ENCODE measurements at places on chromosomes 11 and 22.

- no peak for DNase-seq
Measured at GRCh38 chr22:20159076-20159475, 8.2 kb upstream of the CCDC188 start.

- no peak for DNase-seq
Measured at GRCh38 chr11:70669281-70669680, 271.0 kb downstream of the CTTN start.

DNA sequence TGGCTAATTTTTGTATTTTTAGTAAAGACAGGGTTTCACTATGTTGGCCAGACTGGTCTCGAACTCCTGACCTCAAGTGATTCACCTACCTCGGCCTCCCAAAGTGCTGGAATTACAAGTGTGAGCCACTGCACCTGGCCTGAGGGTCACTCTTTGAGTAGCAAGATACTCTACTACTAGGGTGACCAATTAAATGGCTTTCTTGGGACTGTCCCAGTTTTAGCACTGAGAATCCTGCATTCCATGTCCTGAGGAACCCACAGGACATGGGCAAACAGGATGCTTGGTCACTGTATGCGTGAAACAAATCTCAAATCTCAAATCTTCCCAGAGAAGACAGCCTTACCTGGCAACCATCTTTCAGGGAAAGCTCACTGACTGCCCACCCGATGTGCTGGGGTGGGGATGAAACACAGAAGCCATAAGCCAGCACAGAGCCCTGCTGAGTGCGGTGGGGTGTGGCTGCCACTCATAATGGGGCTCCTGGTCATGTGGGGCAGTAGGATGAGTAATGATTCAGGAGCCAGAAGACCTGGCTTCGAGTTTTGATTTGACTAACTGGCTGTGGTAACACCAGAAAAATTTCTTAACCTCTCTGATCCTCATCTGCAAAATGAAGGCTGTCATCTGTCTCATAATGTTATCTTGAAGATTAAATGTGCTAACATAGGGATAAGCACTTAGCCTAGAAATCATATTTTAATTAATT, 11.5 kb downstream of the CLMP start:
- no peak for DNase-seq

DNA sequence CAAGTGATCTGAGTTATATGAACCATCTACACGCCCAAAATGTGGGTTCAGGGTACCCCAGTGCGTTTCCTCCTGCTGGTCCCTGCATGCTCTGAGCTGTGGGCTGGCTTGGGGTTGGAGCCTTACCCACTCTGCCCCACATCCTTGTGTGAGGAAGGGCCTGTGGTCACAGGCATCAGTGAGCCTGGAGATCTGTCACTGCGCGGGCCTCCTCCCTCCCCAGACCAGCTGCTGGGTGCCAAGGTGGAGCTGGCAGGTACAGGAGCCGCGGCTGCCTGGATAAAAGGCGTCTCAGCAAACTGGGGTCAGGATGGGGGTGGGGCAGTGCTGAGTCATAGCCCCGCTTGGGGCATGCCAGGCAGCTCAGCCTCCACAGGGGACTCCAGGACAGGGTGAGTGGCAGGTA, 17.9 kb downstream of the GNAZ start:
- peak; percentile 55 for DNase-seq

DNA sequence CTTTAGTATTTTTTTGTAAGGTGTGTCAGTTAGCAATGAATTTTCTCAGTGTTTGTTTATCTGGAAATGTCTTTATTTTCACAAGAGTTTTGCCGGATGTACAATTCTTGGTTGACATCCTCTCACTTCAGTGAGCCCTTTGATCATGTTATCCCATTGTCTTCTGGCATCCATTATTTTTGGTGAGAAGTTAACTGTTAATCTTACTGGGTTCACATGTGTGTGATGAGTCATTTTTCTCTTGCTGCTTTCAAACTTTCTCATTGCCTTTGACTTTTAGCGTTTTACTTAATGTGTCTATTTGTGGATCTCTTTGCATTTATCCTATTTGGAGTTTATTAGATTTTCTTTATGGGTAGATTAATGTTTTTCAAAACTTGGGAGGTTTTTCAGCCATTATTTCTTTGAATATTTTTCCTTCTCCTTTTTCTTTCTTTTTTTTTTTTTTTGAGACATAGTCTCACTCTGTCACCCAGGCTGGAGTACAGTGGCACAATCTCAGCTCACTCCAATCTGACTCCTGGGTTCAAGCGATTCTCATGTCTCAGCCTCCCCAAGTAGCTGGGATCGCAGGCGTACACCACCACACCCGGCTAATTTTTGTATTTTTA, 100.5 kb upstream of the RRM1 start:
- DNase-seq: no peak

GRCh38 chr11:73496134-73496533, 101.8 kb downstream of the FAM168A start:
- no peak for DNase-seq

DNA sequence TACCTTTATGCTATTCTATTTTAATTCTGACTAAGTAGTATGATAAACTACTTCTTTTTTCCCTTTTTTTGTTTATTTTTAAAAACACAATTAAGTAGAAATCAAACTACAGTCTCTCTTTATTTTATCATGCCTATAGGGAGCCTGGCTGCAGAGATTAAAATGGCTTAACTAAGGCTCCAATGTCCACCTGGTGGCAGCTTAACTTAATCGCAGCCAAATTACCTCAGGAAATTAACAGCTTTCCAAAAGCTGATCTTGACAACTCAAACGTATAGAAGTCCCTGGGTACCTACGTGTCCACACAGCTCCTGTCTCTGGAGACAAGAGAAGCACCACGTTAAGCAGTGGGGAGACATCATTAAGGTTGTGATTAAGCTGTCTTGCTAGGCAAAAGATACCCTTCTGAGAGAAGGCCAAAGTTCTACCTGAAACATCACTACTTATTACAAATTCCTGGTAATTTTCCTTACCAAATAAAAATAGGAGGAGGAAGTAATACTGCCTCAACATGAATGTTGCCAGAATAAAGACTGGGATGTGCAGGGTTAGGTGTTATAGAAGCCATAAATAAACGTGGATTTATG, 63.2 kb upstream of the SNX19 start:
- no peak for DNase-seq

DNA sequence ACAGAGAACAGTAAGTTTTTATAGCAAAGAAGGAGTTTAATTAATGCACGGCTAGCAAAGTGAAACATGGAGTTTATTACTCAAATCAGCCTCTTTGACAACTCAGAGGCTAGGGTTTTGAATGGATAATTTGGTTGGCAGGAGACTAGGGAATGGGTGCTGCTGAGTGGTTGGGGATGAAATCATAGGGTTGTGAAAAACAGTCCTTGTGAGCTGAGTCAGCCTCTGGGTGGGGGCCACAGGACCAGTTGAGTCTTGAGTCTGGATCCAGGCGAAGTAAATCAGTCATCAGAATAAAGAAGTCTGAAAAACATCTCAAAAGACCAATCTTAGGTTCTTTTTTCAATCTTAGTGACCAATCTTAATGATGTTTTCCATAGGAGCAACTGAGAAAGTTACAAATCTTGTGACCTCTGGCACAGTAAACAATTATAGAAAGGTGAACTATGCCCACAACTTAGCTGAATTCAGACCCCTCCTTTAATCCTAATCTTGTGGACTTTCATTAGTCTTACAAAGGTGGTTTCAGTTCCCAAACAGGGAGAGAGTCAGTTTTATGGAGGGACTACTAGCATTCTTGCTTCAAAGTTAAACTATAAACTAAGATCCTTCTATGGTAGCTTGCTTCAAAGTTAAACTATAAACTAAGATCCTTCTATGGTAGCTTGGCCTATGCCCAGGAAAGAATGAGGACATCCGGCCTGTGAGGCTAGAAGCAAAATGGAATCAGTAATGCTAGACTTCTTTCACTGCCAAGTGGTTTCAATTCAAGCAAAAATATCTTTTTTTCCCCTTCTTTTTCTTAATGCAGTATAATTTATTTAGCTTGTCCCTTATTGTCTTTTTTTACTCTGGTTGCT, 84.5 kb downstream of the AASDHPPT start:
- no peak for DNase-seq

- DNase-seq: peak; percentile 21
Measured at GRCh38 chr11:44973632-44974401, 23.1 kb upstream of the TP53I11 start.

DNA sequence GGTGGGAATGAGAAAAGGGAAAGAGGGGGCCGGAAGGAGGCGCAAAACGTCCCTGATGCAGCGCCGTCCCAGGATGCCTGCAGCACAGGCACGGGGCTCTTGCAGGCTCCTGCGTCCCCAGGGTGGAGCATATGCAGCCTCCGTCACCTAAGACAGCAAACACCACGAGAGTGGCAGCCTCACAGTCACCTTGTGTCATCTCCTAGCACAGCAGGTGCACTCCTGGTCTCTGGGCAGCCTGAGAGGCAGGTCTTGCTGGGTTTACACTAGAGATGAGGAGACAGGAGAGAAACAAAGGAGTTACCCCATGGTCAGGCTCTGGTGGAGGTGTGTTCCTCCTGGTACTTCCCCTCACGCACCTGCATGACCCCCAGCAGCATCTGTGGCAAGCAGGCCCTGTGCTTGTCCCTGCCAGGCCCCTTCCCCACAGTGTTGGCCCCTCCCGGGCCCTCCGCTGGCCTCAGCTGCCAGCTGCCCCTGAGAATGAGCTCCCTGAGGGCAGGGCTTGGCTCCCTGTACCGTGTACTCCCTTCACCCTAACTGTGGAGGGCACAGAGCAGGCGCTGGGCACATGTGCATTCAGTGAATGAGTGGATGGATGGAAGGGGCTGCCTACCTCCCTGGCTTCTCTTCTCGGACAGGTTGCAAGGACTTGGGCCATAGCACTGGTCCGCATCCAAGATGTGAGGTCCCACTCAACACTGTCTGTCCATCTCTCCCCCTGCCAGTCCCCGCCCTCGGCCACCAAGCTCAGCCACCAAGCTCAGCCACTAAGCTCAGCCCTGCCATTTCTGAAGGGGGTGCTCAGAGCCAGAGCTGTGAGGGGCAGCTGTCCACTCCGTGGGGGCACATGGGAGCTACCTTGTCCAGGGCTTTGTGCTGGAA, 988.6 kb downstream of the BRD1 start:
- no peak for DNase-seq

- DNase-seq: no peak
Measured at GRCh38 chr11:72940417-72940816, 126.2 kb downstream of the ATG16L2 start.

- no peak for DNase-seq
Measured at GRCh38 chr11:11806586-11806985, 35.2 kb upstream of the USP47 start.

DNA sequence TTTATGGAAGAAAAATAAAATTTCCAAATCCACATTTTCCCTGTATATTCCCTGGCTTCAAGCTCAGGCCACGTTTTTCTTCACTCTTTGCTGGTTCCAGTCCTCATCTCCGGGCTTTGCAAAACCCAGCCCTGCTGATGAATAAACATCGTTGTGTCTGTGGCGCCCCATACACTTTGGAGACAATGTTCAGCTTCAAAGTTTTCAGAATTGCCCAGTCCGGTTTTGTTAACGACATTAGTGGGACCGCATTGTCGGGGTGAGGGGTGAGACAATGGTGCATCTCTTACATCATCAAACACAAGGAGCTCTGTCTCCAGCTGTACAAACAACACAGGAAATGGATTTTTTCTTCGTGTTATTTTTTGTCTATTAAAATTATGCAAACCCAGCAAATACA, 53.4 kb upstream of the HTATIP2 start:
- no peak for DNase-seq
